ENCODE measurements at places on chromosomes 12 and 14.
A peak's percentile ranks its signal among the peaks of the same experiment; 100 is the strongest.

DNA sequence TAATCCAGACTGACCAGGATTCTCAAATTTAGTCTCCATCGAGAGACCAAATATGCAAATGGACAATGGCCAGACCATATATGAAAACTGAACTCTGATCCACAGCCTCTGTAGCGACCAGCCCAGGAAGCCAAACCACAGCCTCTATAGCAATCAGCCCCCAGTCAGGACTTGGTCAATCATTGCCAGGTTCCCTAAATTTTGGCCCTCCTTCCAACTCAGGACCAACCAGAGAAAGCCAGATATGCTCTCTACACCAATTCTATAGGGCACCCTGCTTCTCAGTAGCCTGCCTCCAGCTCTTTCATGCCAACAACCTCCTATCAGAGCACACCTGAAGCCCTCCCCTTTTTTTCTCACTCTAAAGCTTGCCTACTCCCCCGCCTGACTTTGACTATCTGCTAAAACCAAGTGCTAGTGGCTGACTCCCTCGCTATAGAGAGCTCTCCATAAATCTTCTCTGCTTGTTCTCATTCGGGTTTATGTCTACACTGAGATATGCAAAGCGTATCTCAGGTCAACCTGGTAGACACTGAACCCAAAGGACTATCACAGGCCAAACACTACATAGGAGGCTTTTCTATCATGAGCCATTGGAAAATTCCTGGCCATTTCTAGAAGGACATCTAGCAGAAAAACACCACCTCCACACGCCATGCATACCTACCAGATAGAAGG is 110.5 kb upstream of the FUT8 start:
- DNase-seq, result no peak

GRCh38 chr12:10289005-10289754 is 18.5 kb upstream of the KLRD1 start:
- DNase-seq, result no peak

- DNase-seq, result no peak
These were observed 69.9 kb downstream of the TGFB3 start for GRCh38 chr14:75911883-75912282.

- no peak for DNase-seq
These were observed 61.4 kb downstream of the RASSF3 start for GRCh38 chr12:64671681-64672080.

DNA sequence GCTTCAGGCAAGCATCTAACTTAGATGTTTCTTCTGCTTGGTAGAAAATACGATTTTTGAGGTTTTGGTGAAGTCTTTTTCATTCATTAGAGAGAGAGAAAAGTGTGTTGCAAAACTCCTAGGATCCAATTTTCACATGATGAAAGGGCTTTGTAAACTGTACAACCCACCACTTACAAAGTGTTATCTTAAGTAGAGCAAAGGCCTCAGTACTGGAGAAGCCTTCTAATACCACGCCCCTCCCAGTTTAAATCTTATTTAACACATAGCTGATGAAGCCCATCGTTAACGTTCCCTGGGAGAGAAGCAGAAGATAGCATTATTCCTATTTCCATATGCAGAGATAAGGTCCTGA is 869 bp downstream of the APOLD1 start:
- no peak for DNase-seq

GRCh38 chr12:44930972-44931600 is 55.0 kb upstream of the NELL2 start:
- DNase-seq, result peak; percentile 43

GRCh38 chr14:35332517-35333263 is 40.5 kb downstream of the PSMA6 start:
- DNase-seq, result no peak

DNA sequence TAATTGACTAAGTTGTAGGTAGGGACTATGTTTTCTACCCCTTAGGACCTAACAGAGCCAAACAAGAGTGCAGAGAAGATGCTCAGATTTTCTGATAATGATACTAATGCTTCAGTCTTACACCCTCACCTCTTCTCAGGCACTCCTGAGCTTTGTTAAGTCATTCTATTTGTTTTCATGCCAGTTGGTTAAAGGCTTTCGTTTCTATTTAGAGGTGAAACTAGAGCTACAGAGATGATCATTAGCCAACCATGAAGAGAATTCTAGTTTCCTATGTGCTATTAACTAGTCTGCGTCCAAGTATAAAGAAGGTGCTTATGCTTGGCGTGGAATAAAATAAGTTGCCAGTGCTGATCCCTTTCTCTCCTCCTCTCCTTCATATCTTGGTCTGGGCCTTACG is 34.6 kb upstream of the PYGL start:
- DNase-seq, result no peak

All from EL (cell line).